Posterior vena cava (tissue), 2 donors: ENCODE measurements at places on chromosomes 3 and 15. TPM values are rescaled to one million over a fixed set of nuclear protein-coding genes. Genes with fewer than 3 reads are reported as not detected.

DNA sequence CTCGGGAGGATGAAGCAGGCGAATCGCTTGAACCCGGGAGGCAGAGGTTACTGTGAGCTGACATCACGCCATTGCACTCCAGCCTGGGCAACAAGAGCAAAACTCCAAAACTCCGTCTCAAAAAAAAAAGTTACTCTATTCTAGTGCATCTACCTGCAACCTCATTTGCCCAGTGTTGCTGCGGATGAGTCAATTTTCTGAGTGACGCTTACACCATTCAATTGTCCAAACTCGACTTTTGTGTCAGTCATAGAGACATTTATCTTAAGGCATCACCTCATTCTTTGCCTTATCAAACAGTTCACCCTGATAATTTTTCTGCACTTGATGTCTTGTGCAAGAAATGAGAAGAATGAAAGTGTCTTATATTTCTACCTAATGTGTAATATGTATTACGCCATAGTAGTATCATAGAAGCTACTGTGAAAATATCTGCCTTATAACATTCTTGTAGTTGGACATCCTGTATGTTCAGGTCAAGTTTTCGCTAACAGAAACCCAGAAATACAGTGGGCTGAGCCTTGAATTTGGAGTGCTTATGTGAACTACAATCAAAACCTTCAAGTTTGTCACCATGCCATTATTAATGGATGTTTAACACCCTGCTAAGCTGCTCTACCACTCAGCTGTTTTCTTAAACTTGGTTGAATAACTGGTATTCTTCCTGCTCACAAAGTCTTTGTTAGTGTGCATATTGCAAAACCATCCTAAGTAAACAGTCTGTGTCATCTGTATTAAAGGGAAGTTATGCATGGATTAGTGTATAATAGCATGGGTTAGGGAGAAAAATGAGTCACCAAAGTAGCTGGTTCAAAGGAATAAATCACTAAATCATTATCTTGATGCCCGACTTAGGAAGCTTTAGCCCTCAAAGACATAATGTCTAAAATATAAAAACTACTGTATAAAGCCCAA lies 531.0 kb upstream of the NR2F2 start:
- DNase-seq = no peak

DNA sequence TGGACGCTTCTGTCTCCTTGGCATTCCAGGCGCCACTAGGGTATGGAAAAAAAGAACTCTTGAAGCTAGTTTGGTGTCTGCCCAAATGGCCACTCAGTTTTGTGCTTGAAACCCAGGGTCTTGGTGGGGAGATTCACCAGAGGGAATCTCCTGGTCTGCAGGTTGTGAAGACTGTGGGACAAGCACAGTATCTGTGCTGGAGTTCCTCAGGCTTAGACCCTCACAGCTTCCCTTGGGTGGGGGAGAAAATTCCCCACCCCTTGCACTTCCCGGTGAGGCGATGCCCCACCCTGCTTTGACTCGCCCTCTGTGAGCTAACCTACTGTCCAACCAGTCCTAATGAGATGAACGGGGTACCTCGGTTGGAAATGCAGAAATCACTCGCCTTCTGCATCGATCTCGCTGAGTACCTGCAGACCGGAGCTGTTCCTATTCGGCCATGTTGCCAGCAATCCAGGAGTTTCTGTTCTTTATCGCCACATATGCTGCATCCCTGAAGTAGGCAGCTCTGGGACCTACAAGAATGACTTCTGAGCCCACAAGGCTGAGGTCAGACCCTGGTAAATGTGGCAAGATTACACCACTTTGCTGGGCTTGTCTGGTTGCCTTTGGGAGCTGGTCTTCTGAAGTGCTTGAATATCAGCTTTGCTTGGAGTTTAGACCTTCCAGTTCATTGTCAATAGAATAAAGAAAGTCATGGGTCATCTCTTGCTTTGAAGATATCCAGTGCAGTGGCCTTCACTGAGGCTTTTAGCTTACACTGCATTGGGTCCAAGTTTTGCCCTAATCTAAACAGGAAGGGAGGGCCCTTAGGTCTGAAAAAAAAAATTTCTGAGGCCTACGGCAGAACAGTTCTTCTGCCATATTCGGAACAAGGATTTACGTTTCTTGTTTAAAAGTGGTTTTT lies 51.0 kb downstream of the SLC2A2 start:
- no peak for DNase-seq

DNA sequence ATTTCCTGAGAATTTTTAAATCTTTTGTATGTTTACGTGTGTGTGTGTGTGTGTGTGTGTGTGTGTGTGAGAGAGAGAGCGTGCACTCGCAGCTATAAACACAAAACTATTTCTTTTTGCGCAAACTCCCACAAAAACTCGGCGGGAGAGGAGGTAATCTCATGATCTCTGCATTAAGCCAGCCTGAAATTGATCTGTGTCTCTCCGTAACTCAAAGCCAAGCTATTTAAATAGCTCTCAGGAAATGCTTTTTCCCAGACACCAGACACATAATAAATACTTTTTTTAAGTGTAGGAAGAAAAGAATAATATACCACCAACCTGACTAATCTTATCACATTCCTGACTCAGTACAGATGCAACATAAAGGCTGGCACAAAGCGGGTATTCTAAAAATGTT lies 226.8 kb downstream of the MAGI1 start:
- no peak for DNase-seq

DNA sequence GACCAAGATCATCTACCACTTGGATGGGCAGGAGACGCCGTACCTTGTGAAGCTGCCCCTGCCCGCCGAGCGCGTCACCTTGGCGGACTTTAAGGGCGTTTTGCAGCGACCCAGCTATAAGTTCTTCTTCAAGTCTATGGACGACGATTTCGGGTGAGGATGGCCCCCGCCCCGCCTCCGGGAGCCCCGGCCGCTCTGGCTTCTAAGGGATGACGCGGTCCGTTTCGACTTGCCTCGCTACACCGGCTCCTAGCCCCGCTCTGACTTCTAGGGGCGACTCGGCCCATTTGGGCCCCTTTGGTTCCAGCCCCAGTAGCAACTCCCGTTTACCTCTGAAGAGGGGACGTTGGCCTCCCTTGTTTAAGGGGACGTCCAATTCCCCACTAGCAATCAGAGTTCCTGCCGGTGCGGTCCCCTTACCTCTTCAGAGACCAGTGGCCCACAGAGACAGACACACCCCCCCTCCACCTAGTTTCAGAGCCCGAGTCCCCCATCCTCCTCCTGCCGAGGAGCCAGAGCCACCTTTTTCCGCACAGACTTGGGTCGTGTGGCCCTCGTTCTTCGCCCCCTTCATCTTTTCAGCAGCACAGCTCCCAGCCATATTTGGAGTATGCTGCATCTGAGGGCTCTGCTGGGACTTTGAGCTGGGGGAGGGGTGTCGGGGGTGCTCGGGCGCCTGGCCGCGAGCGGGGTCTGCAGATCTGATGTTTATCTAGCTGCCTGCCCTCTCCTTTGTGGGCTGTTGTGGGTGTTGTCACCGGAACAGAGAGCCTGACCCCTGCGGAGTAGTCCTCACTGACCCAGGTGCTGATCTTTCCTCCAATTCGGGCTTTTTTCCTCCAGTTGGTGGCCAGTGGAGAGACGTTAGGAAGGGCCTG lies 706 bp downstream of the DVL3 start:
- DNase-seq = no peak

GRCh38 chr3:119745942-119746341 lies 36.0 kb upstream of the NR1I2 start:
- DNase-seq = no peak

DNA sequence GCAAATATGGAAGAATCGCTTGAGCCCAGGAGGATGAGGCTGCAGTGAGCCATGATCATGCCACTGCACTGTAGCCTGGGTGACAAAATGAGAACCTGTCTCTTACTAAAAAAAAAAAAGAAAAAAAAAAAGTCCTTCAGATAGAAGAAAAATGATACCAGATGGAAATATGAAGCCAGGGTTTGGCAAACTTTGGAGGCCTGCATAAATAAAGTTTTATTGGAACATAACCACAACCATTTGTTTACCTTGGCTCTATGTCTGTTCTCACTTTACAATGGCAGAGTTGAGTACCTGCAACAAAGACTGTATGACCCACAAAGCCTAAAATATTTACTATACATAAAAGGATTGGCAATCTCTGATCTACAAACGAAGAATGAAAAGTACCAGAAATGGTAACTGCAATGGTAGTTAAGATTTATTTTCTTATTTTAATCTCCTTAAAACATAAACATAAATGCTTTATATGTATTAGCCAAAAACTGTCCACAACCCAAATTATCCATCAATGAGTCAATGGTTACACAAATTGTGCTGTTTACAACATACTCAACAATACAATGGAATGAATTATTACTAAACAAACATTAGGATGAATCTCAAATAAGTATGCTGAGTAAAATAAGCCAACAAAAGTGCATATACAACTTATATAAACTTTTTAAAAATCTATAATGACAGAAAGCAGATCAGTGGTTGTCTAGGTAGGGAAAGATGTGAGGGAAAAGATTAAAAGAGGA lies 41.8 kb downstream of the GOLGB1 start:
- DNase-seq = no peak

DNA sequence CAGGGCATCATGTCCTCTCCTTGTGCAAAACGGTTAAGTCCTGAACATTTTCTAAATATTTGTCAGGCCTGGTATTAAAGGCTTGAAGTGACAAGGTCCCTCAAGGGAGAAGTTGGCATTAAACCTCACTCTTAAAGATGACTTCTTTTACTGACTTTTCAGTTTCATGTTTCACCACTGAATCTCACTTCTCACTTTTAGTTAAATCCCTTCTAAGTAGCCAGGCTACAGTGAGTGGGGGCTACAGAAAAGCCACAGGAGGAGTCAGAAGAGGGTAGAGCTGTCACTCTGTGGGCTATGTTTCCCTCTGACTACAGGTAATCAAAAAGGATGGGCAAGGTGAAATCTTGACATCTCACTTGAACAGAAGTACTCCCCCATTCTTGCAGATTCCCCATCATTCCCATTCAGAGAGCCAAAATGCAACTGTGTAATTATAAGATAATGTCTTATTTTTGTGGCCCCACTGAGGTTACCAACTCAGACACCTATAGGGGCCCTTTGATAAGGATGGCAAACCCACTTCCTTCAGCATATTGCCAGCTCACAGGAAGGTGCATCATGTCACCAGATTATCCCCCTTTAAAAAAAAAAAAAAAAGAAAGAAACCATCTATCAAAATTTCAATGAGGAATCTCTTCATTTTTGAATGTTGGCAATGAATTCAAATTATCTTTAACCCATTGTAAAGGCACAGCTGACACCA lies 790.1 kb upstream of the CFAP20DC start:
- no peak for DNase-seq

GRCh38 chr15:41942886-41943285 lies 29.5 kb downstream of the EHD4 start:
- peak; percentile 35 for DNase-seq

DNA sequence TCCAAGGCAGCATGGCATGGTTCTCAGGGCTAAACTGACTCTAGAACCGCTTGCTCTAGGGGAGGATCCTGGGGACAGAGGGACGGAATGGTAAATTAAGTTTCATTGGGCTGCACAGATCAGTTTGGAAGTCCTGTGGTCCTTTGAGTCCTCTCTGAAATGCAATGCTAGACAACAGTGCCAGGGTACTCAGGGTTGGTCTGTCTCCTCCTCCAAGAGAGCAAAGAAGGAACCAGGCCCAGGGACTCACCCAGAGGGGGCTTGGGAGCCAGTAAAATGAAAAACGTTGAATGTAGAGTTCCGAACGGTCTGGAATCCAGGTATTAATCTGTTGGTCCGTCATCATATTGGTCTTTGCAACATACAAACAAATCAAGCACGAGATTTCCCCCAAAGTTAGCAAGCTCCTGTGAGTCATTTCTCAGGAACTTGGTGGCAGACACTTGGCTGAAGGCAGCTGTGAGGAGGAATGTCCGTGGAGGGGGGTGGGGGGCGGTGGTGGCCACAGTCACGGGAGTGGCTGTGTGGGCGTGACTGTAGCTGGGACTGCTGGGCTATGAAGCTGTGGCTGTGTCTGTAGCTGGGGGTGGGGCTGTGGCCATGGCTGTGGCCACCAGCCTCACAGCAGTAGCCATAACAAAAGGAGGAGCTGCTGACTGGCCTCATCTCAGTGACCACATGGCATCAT lies 361.0 kb downstream of the SHQ1 start:
- DNase-seq = peak; percentile 90

- no peak for DNase-seq
Measured at GRCh38 chr3:165725296-165725695, 111.9 kb downstream of the BCHE start.

- no peak for DNase-seq
Measured at GRCh38 chr15:51129535-51130188, 35.0 kb upstream of the TNFAIP8L3 start.

DNA sequence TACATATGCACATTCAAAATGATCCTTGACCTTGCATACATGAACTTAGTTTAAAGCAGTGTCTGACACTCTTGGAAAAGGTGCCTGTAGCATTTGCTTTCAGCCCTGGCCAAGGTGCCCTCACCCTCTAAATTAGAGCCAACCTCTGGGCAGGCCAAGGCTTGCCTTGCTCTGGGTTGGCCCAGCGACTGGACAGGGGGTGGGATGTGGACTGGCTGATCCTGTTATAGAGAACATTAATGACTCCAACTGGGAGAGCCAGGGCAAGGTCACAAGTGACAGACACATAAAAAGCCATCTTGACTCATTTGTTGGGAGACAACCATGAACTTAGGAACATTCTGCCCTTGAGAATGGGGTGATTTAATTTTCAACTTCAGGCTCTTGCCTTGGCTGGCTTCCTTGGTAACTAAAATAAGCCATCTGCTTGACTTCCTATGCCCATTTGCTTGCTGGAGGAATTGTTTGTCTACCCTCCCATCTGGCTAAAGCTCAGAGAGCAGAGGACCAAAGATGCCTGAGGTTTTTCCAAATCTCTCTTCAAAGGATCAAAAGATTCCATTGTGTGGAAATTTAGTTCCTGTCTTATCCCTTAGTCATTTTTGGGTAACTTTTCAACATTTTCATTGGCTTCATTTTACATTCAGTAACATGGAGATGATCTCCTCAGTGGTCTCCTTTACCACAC lies 403.7 kb downstream of the SOX2 start:
- no peak for DNase-seq

DNA sequence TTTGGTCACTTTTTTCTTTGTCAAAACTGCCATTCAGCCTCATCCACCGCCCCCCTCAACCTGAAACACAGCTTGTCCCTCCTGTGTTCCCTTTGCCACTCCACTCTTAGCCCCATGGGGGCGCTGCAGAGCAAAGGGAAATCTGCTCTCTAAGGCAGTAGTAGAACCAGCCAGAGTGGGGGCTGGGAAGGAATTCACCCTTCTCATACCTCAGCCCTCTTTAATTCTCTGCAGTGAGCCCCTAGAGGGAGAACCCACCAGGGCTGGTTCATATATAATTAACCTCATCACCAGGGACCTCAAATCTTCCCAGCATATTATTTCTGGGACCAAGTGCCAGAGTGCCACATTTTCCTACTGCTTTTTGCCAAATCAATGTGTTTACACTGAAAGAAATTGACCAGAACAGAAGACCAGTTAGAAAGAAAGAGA lies 2.8 kb upstream of the BCL6 start:
- DNase-seq = peak; percentile 97

GRCh38 chr3:58332575-58333188 lies at the start of gene PXK:
PXK (plus strand) TSS chr3:58332892; CDS start chr3:58332989, 97 bp downstream.
- DNase-seq = peak; percentile 96

UBA7 gene
- total RNA-seq = 32.1 TPM

HTR3E gene
- total RNA-seq = not detected

IL16 gene
- 12.1 TPM for total RNA-seq

CIB2 gene
- 6.7 TPM for total RNA-seq

OXSM gene
- total RNA-seq = 5.7 TPM

TRH gene
- total RNA-seq = not detected

H1-8 gene
- not detected for total RNA-seq

RTP3 gene
- total RNA-seq = not detected
